ENCODE measurements at places on chromosomes 1 and 21.
A peak's percentile ranks its signal among the peaks of the same experiment; 100 is the strongest.

GRCh38 chr1:114235960-114236359, 82.3 kb upstream of the SYT6 start:
- no peak for DNase-seq

DNA sequence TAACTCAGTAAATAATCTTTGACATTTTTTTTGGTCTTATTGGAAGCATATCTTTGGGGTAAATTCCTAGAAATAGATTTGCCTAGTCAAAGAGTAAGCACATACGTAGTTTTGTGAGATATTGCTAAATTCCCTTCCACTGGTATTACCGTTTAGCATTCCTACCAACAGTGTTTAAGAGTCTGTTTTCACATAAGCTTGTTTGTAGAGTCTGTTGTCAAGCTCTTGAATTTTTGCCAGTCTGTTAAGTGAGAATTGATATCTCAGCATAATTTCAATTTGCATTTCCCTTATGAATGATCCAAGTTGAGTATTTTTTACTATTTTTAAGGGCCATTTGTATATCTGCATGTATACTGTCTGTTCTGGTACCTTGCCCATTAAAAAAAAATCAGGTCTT, 37.0 kb upstream of the MPC2 start:
- no peak for DNase-seq

- DNase-seq: no peak
Measured at GRCh38 chr1:230515451-230516145, 89.5 kb upstream of the PGBD5 start.

DNA sequence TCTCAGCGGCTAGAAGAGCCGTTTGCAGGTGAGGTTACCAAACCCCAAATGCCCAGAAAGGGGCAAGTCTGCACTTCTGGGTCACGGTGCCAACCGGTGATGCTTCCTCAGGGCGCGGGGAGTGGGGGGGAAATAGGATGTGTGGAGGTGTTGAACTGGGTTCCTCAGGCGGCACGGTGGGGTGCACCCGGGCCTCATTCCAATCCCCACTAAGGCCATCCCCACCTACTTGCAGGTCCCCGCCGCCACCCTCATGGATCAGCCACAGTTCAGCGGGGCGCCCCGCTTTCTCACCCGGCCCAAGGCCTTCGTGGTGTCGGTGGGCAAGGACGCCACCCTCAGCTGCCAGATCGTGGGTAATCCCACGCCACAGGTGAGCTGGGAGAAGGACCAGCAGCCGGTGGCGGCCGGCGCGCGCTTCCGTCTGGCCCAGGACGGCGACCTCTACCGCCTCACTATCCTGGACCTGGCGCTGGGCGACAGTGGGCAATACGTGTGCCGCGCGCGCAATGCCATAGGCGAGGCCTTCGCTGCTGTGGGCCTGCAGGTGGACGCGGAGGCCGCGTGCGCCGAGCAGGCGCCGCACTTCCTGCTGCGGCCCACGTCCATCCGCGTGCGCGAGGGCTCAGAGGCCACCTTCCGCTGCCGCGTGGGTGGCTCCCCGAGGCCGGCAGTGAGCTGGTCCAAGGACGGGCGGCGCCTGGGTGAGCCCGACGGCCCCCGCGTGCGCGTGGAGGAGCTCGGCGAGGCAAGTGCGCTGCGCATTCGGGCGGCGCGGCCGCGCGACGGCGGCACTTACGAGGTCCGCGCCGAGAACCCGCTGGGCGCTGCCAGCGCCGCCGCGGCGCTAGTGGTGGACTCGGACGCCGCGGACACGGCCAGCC, 3.9 kb downstream of the OBSCN start:
- no peak for DNase-seq

- DNase-seq: no peak
Measured at GRCh38 chr1:116514708-116515525, 55.9 kb downstream of the CD58 start.

DNA sequence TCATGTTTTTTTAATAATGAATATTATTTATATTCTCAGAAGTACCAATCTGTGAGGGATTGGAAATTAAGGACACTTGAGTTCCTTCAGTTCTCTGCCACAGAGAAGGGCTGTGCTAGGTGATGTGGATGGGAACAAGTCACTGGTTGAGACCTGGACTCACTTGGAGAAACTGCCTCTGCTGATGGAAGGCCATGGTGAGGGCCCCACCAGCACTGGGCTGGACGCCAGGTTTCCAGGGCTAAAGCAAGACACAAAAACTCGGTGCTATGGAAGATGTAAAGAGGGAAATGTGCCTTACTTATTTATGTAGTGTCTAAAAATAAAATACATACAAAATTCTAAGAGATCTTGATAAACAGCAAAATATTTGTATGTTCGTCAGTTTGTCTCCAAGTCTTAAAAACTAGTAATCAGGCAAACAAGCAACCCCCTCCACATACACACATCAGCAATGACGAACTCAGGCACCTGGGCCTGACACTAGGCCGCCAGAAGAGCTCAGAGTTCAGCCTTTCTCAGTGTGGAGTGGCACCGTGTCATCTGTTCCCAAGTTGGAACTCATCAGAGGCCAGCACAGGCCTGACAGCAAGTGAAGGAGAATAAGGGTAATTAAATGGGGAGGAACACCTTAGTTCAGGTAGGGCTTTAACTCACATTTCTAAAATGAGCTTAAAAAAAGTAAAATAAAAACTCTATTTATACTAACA, 19.6 kb downstream of the SIPA1L2 start:
- DNase-seq: no peak

DNA sequence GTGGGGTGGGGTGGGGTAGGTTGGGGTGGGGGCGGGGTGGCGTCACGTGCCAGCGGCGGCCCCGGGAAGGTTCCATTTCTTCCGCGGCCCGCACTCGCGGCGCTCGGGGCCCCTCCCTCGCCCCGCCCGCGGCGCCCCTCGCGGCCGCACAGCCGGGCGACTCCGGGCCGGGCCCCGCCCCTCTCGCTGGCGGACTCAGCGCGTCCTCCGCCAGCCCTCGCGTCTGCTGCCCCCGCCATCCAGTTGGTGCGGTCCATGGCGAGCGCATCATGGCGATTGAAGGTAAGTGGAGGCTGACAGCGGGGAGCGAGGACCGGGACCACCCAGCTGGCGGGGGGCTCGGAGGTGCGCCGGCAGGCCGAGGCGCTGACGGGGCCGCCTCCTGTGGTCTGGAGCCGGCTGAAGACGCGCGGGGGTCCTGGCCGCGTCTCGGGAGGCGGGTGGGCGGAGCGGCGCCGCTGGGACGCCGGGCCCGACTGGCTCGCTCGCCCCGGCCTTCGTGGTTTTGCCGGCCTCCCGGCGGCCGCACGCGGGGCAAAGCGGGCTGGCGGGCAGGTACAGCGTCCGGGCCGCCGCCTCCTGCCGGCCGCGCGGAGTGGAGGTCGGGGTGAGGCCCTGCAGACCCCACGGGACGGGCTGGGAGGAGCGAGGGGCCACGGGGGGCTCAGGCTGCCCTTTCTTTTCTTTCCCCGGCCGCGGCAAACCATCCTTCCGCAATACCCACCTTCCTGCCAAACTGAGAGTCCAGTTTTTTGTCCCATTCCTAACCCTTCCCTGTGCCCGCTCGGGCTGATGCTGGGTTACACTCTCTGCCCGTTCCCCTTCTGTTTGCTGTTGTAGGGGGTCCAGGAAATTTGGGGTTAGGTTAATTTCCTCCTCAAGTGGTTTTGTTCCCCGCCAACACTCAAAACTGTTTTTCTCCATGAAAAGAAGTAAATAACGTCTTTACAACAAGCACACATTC, at the start of gene SYT14:
Gene SYT14, plus strand, starts transcription at position 222 of the 964 bp plus-strand sequence. Its CDS starts 48 bp downstream, at position 270.
- DNase-seq: peak; percentile 32

DNA sequence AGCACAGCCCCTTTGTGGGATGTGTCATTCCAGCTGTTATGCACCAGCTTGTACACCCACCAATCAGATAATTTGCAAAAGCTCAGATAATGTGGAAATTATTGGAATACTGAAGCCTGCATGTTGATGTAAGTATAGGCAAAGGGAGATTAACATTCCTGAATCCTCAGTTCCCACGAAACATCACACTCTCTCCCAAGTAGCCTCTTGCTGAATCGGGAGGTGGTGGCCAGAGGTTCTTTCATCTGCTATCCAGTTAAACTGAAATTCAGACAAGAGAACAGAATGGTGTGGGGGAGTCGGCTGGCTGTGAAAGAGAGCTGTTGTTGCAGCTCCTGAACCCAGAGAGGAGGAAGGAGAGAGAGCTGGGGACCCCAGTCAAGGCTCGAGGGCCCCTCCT, 170.9 kb downstream of the ZBTB18 start:
- no peak for DNase-seq

- DNase-seq: no peak
Measured at GRCh38 chr1:17009706-17010105, 2.0 kb downstream of the ATP13A2 start.

GRCh38 chr1:237470712-237471338, 419.9 kb downstream of the ZP4 start:
- DNase-seq: no peak

DNA sequence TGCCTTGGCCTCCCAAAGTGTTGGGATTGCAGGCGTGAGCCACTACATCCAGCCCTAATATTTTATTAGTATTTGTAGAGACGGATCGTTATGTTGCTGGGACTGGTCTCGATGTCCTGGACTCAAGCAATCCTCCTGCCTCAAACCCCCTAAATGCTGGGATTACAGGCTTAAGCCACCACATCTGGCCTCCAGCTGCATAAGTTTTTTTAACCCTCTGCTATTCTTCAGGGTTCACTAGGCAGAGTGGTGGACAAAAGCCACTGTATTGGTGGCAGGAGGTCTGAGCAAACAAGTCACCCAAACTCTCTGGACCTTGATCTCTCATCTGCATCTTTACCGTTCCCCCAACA, 10.1 kb upstream of the CLIC4 start:
- DNase-seq: no peak

GRCh38 chr1:213057264-213058059, 6.4 kb downstream of the RPS6KC1 start:
- no peak for DNase-seq

DNA sequence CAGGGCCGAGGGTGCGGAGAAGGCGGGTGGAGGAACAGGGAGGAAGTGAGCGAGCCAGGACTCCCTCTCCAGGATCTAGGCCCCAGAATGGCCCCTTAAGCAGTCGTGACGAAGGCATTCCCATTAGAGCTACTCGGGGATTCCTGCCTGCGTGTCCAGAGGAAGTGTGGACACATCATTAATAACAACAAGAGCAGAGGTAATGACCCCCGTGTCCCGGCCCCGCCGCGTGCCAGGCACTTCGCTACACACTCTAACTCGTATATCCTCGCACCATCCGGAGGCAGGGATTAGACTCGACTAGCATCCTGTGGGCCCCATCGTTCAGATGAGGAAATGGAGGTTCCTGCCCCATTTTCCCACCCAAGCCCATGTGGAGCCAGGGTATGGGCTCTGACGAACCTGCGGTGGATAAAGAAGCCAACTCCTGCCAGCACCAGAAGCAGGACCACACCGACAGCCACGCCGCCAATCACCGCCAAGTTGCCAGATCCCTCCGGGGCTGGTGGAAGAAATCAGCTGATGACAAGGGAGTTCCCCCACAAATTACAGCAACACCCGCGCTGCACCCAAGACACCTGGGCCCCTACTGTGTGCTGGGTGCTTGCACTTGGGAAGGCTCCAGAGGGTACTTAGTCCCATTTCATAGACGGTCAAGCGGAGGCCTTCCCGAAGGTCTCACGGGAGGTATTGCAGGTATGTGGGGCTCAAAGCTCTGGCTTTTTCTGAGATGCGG, 21.6 kb downstream of the EPHA2 start:
- no peak for DNase-seq

GRCh38 chr1:66351478-66351877, 182.5 kb upstream of the SGIP1 start:
- no peak for DNase-seq

DNA sequence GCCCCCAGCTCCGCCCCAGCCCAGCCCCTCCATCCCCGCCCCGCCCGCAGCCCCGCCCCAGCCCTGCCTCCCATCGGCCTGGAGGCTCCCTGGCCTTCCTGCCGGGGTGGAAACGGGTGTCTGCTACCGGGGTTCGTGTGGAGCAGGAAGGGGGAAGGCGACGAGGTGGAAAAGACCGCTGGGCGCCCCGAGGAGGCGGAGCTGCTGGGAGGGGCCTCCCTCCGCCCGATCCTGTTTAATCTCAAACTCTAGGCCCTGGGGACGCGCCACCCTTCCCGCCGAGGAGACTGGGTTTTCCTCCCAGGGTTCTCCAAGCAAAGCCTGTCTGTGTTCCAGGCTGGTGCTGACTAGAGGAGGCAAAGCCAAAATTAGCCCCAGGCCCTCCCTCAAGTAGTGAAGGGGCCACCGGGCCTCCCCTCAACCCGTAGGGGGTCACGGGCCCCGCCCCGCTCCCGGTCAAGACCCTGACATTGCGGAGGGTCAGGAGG, 16.2 kb upstream of the TTLL10 start:
- DNase-seq: peak; percentile 60

- DNase-seq: no peak
Measured at GRCh38 chr1:118884946-118885345, 103.2 kb downstream of the TBX15 start.

DNA sequence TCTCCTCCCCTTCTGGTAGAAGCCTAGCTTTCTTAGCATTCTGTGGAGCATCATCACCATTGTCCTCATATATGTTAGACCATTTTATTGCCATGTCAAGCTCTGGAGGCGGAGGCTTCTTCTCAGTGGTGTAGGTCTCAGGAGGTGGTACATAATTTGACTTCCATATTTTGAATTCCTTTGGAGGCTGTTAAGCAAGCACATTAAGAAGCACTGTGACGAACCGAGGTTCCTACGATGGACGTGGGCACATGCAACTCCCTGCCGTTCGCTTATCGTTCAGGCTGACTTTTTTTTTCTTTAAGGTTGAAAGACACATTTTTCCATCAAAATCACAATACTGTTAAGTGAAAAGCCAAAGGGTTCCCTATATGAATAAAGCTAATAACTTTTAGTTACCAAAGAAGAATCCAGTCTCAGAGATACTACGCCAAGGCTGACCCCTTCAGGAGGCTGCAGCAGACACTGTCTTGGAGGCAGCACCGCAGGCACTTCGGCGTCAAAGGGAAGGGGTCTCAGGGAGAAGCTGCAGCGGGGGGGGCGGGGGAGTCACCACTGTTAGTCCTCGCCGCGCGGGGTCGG, 835 bp downstream of the C1orf52 start:
- no peak for DNase-seq

DNA sequence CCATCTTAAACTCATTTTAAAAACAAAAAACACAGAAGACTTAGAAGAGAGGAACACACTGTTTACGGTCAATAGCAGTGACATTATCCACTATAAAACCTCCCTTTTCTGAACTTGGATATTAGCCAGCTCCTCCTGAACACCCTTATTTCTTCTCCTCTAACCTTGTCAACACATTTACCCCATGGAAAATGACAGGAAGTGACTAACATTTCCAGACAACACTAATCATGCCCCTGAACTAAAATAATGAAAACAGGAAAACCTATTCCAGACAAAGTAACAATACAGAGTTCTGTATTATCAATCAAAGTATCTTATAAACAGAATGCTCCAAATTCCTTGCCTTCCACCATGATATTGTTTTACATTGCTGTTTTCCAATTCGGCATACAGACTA, 45.3 kb downstream of the PALMD start:
- no peak for DNase-seq

DNA sequence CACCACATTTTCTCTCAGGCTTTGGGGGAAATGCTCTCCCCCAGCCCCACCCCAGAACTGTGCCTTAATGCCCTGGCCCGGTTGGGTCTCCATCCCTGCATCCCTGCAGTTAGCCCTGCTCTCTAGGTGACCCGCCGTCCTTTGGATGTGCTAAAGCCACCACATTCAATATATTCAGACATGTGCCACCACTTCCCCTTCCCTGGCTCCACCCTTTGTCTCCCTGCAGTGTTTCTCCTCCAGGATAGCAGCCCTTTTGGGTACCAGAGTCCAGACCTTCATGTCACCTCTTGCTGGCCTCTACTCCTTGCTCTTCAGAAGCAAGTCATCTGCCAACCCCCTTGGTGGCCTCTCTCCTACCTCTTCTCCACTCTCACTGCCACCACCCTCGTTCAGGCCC, 41.8 kb downstream of the RUNX1 start:
- no peak for DNase-seq
